ENCODE measurements at places on chromosomes 6 and 20.
A peak's percentile ranks its signal among the peaks of the same experiment; 100 is the strongest.

- no peak for DNase-seq
Observed at GRCh38 chr6:47163536-47163935, 121.4 kb upstream of the ADGRF1 start.

- no peak for DNase-seq
Observed at GRCh38 chr20:64048402-64049044, 916 bp downstream of the SOX18 start.

- no peak for DNase-seq
Observed at GRCh38 chr20:32470025-32470861, 112.1 kb downstream of the ASXL1 start.

- DNase-seq = no peak
Observed at GRCh38 chr6:135018941-135019340, 35.7 kb downstream of the HBS1L start.

DNA sequence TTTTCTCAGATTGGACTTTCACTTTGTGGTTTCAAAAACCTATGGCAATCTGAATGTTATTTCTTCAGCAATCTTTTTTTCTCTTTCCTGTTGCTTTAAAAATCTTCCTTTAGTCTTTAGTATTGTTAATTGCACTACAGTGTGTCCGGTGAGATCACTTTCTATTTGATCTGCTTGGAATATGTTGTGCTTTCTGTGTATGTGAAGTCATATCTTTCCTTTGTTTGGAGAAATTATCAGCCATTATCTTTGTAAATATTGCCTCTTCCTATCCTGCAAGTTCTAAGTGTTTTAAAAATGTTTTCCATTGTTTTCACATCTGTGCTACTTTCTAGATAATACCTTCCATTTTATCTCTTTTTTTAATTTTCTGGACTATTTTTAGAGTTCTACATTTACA, 171.4 kb upstream of the PRSS16 start:
- DNase-seq = no peak

DNA sequence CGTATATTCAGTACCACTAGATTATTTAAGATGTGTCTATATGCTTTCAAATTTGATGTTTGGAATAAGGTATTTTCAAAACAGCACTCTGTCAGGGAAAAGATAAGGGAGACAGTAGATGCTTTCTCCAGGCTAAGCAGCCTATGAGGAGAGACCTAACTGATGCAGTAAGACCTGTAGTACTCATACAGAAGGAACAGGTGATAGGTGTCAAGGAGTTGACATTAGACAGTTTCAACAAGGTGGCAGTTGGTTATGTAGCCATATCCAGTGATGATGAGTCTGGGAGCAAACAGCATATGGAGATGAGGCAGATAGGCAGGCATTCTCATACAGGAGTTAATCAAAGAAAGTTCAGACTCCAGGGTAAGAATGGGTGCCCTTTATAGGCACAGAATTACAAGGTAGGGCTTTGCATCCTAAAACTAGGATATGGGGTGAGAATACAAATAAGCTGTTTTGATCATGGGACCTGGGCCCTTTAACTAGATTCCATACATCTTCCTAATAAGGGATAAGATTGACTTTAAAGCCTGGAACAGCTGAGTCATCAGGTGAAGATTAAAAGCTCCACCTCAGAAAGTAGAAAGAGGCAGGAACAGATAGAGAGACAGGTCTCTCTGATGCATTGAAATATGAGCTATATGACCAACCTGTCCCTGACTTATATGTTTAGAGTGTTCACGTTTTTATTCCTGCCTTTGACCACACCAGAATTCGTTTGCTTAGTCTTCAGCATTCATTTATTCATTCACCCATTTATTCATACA, 7.9 kb downstream of the RSPH4A start:
- DNase-seq = no peak

DNA sequence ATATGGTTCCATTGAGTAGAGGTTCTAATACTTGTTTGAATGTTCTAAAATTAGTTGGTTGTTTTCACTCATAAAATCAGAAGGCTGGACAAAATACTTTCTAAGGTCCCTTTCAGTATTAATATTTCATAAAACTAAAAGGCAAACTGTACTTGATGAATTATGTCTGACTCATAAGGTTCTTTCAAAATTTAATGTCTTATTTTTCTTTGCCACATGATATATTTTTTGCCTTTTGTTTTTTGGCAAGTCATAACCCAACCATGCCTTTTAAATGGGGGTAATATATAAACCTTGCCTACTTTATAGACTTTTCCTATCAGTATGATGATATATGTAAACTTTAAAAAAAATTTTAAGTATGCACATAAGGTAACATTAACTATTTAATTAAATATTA, 244.7 kb downstream of the PTPRK start:
- DNase-seq = no peak

DNA sequence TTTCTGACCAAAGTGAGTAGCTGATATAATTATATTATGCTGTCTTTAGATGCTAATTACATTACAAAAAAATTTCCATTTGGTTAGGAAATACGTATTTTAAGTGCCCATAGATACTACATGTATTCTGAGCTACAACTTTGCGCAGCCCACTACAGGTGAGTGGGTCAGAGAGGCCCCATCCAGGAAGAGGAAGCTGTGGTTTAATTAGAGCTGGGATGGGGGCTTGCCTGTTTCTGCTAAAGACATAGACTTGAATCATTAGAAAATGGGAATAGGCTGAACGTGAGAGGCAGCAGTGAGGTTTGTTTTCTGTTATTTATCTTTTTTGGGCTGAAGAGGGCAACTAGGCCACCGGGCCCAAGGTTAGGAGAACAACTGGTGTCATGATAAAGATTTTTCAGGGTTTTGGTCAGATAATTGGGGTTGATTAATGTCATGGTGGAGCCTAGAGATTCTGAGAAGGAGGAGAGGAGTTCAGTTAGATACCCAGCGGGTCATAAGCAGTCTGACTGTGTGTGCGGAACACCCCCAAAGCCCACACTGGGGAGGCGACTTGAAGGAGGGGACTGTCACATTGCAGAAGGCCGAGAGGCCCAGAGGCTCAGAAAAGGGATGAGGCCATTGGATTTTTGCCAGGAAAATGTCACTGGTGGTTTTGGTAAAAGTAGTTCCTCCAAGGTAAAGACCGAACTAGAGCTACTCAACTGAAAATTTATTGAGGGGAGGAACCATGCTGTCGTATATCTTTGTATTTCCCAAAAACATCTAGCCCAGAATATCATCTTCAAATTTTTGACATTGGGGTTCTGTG, 14.5 kb upstream of the IRF4 start:
- no peak for DNase-seq

DNA sequence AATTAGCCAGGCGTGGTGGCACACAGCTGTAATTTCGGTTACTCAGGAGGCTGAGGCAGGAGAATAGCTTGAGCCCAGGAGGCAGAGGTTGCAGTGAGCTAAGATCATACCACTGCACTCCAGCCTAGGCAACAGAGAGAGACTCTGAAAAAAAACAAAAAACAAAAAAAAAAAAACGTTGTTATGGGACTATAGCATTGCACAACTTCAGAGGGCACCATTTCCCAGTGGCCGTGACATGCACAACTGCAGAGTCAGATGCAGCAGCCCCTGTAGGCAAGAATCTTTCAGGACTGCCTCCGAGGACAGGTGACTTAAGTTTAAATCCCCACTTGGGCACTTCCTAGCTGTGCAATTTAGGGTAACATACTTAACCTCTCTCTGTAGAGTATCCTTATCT, 64.0 kb downstream of the ZNF217 start:
- DNase-seq = no peak

DNA sequence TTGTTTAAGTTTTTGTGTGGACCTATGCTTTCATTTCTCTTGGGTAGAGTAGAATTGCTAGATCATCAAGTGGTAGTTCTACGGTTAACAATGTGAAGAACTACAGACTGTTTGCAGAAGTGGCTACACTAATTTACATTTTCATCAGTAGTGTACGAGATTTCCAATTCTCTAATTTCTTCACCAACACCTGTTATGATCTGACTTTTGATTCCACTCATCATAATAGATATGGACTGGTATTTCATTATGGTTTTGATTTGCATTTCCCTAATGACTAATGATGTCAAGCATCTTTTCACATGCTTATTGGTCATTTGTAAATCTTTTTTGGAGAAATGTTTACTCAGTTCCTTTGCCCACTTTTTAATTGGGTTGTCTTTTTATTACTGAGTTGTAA, 244.4 kb downstream of the GMDS start:
- no peak for DNase-seq

- DNase-seq = no peak
Observed at GRCh38 chr20:19922716-19923115, 94.4 kb upstream of the NAA20 start.

- no peak for DNase-seq
Observed at GRCh38 chr20:1414982-1415381, 22.1 kb upstream of the FKBP1A start.

GRCh38 chr20:44516491-44516890, 5.4 kb downstream of the SERINC3 start:
- DNase-seq = no peak

GRCh38 chr6:133632906-133633305, 256.0 kb upstream of the TCF21 start:
- DNase-seq = no peak

- peak; percentile 70 for DNase-seq
Observed at GRCh38 chr6:32177183-32177787, 920 bp upstream of the RNF5 start.

DNA sequence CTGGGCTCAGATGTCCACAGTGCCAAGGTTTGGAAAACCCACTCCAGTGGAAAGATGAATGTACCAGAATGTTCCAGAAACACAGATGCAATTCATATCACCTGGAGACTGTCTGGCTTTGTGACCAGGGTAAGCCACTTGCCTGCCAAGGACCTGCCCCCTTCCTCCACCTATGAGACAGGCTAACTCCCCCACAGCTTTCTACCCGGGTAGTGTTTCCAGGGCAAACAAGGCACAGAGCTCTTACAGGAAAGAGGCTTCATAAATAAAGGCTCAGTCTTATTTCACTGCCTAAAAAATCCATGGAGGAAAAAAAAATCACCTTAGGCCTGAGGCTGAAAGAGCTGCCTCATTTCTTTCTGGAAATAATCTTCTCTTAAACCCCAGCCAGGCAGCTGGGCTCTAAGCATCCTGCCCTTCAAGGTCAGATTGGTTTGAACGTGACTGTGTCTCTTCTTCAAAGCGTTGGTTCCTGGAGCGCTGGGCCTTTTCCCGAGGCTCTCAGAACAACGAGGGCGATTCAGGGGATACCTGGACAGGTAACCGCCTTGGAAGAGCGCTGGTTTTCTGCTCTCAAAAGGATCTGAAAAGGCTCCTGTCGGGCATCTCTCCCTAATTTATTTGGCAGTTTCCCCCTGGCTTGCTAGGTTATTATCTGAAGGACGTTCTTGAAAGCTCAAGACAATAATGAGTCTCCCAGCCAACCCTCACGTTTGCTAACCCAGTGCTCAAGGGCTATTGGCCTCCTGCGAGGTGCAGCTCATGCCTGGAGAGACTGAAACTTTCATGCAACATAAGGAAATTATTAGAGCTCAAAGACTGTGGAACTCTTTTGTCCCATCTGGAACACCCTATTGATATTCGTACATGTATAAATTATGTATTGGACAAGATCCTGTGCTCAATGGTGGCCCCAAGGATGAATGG, 199.2 kb upstream of the PMEPA1 start:
- no peak for DNase-seq

DNA sequence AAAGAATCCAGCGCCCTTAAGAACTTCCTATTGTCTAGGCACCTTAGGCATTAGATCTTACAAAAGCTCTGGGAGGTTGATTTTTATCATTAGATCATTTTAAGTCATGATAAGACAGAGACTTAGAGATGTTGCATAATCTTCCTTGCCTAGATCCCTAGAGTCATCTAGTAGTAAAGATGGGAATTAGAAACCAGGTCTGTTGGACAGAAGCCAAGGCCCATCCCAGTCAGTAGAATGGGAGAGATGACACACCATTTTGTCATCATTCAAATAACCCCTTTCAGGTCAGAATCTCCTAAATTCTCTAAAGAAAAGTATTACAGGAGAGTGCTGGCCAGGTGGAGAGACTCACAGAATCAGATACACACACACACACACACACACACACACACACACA, 579.1 kb downstream of the BMP2 start:
- DNase-seq = no peak

DNA sequence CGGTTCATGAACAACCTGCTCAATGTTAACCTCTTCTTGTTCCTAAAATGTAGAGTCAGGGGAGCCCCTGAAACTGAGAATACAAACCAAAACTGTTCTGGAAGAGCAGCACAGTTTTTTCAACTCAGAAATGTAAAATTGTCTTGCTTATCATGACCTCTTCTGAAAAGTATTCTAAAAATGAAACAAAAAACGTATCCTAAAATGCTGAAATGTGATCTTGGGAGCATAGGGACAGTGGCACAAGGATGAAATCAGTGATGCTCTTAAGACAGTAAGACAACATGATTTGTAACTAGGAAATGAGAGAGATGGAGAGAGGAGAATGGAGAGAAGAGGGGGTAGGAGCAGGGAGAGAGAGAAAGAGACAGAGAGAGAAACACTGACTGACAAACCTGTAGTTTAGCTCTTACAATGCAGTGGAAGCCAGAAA, 27.5 kb downstream of the NCOA7 start:
- DNase-seq = no peak

- no peak for DNase-seq
Observed at GRCh38 chr20:61118429-61119224, 133.4 kb upstream of the CDH4 start.

- no peak for DNase-seq
Observed at GRCh38 chr6:13038741-13039190, 289.6 kb downstream of the TBC1D7 start.

GRCh38 chr6:36964349-36964748, 9.8 kb downstream of the PI16 start:
- DNase-seq = no peak

DNA sequence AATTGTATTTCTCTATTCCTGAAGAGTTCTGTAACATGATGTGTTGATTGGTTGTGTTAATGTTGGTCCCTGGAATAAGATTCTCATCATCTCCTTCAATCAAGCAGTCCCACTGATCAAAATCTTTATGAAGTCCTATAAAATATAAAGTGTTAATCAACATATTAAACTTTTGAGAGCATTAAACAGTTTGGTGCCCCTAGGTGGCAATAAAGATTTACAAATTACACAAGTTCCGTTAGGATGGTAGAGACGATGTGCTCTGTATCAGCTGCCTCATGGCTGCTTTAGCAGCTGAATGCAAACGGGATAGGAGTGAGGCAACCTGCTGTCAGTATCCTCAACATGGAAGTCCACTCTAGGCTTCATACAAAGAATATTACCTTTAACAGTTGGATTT, 16.9 kb downstream of the TDRD6 start:
- DNase-seq = no peak

- no peak for DNase-seq
Observed at GRCh38 chr6:128464790-128465189, 55.6 kb downstream of the PTPRK start.

DNA sequence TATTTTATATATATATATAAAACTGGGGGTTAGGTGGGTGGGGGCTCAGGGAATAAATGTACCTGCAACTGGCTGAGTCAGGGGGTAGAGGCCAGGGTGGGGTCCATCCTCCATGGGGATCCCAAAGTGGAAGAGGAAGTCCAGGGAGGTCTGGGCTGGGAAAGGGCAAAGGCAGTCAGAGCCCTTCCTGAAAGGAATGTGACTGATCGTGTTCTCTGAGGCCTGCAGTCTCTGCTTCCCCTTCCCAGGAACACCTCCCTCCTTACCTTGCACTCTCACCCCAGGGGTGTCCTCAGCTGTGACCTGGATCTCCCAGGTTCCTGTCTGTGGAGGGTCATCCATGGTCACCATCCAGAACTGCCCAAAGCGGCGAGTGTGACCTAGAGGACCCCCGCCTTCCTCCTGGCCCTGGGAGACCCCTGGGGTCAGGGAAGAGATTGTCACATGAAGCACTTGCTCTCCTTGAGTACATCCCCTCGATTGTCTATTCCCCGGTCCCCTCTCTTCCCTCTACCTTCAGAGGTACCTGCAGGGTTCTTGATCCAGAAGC, 4.7 kb downstream of the SAPCD1 start:
- no peak for DNase-seq
